Caudate nucleus (tissue), 63 donors: ENCODE measurements at places on chromosomes 7 and 10.

DNA sequence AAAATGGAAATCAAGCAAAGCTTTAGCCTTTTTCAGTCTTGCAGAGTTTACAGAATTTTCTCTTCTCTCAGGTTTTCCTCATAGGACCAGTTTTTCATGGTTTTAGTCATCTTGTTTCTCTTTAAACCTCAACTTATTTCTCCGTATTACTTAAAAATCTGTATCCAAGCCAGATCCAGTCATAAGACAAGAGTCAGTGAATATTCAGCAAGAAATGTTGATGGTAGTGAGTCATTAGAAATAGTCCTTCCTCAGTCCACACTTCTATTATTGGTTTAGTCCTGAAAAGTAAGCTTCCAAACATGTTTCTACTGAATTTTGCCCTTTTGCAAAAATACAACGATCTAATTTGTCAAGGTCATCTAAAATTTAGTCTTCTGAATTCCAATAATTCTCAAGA is 107.0 kb downstream of the VIM start:
- no peak for DNase-seq

- no peak for DNase-seq
Observed at GRCh38 chr7:152330827-152331226, 105.0 kb downstream of the KMT2C start.

DNA sequence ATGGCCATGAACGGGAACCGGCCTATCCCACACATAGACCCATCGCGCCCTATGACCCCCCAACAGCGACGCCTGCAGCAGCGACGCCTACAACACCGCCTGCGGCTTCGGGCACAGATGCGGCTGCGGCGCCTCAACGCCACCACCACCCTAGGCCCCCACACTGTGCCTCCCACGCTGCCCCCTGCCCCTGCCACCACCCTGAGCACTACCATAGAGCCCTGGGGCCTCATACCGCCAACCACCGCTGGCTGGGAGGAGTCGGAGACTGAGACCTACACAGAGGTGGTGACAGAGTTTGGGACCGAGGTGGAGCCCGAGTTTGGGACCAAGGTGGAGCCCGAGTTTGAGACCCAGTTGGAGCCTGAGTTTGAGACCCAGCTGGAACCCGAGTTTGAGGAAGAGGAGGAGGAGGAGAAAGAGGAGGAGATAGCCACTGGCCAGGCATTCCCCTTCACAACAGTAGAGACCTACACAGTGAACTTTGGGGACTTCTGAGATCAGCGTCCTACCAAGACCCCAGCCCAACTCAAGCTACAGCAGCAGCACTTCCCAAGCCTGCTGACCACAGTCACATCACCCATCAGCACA is 9.5 kb downstream of the POLD2 start:
- no peak for DNase-seq

GRCh38 chr10:71128311-71128980 is 83.9 kb upstream of the UNC5B start:
- DNase-seq, result no peak

GRCh38 chr10:77854115-77854514 is 72.4 kb downstream of the DLG5 start:
- DNase-seq, result no peak

DNA sequence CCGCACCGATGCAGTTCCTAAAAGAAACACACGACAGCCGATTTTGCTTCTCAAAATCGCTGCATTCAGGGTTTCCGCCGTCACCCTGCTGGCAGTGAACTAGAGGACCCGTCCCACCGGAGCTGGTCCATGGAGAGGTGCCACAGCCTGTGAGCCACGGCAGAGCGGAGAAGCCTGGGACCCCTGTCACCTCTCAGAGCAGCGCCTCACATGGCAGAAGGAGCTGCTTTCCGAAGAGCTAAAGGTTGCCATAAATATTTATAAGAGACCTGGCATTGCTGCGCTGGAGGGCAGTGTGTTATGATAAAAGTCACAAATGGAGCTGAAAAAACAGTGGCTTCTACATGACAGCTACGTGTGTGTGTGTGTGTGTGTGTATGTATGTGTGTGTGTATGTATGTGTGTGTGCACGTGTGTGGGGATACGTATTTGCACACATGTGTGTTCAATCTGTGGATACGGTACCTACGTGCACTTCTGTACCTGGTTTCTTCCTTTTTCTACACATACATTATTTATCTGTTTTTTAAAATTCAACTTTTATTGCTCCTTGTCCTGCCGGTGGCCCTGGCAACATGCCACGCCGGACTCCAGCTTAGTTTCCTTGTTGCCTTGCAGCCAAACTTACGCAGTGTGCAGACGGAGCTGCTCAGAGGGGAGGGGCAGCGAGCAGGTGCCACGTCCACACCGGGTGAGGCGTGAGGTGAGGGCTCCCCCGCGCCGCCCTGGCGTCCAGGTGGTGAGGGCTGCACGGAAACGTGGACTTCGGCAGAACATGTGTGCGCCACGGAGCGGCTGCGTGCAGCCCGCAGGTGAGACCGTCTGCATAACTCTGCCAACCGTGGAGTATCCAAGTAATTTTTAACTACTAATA is 115.2 kb upstream of the PITRM1 start:
- DNase-seq, result no peak

DNA sequence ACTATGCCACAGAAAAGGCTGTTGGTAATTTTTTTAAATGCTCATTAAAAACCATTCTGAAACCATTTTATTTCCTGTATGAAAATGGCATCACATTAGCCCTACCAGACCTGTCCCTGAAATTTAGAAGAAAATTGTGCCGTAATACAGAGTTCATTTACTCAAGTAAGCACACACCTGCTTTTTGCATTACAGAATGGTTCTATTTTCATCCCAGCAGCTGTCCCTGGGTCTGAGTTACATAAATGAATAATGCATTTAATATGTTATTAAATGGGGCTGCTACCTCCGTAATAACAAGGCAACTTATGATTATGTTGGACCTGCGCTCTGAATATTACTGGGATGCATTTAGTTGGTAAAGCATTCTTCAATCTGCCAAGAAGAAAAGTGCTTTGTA is 508.9 kb downstream of the SORCS1 start:
- no peak for DNase-seq

DNA sequence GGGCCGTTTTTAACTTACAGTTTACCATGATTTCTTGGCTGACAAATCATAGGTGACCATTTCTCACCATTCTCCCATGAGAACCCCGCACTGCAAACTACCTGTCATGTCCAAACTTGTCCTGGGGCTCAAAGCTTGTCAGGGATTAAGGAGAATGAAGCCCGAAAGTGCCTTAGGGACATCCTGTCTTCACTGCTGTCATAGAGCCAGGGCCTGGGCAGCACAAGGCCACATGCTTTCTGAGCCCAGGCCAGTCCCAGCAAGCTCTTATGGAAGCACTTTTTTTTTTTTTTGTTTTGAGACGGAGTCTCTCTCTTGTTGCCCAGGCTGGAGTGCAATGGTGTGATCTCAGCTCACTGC is 33.9 kb downstream of the CCM2 start:
- DNase-seq, result no peak

DNA sequence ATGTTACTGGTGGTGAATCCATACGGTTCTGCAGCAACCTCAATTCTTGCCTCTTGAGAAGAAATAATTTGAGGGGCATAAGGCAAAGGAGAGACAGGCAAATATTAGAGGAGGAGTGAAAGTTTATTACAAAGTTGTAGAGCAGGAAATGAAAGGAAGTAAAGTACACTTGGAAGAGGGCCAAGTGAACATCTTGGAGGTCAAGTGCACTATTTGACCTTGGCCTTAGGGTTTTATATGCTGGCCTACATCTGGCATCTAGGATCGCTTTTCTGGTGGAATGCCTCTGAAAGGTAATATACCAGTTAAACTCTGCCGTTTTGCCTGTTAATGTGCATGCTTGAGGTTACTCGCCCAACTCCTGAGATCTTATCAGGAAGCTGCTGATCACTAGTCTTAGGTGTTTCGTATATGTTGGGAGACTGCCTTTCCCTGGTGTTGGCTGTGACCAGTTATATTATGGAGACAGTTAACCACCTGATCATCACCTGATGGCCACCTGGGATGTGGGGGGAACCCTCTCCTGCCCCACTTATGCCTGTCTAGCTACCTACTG is 66.1 kb upstream of the CYP2C18 start:
- DNase-seq, result no peak

- DNase-seq, result no peak
Observed at GRCh38 chr7:54416678-54417077, 125.5 kb upstream of the VSTM2A start.

GRCh38 chr10:106682175-106682574 is 482.3 kb downstream of the SORCS1 start:
- no peak for DNase-seq

DNA sequence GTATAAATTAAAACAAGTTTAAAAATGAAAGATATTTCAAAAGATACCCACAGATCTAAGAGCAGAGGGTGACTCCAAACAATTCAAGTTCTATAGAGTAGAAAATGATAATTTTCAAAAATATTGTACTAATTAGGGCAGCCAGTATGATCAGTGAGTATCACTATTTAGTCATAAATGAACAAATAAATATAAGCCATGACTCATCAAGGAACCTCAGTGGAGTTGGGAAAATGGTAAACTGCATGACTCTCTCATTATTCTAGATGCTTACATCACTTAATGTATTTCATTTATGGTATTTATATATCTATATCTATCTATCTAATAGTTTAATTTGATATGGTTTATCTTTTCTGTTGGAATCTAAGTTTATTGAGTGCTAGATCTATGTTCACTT is 94.3 kb downstream of the THSD7A start:
- no peak for DNase-seq

- DNase-seq, result no peak
Observed at GRCh38 chr10:85008488-85009184, 680.2 kb downstream of the CCSER2 start.

DNA sequence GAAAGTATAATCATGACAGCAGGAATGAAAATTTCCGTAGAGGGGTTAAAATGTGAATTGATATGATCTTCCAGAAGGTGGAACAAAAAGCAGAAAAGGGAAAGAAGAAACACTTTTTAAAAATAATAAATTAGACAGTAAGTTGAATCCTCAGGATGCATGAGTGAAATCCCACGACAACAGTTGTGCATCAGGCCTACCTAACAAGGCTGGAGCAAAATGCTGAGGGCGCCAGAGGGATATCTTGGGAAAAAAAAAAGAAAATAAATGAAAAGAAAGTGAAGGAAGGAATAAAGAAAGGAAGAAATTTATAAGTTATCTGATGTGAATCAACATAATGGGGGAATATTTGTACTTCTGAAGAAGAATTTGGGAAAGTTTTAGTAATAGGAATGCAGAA is 13.0 kb upstream of the HUS1 start:
- DNase-seq, result no peak

GRCh38 chr10:101138788-101139420 is 7.8 kb downstream of the TLX1 start:
- no peak for DNase-seq

GRCh38 chr10:122877264-122877663 is 2.1 kb downstream of the FAM24B start:
- DNase-seq, result no peak
